ENCODE measurements at places on chromosomes 5 and 9. TPM values are rescaled to one million over a fixed set of nuclear protein-coding genes. Genes with fewer than 3 reads are reported as not detected.

NUDT2 gene
- 9.4 TPM for total RNA-seq

TMEM252 gene
- 1.5 TPM for total RNA-seq

PCDHA9 gene
- 0.02 TPM for total RNA-seq

SURF4 gene
- 232 TPM for total RNA-seq

NEUROG1 gene
- not detected for total RNA-seq

MLANA gene
- total RNA-seq, result 0.04 TPM

LURAP1L gene
- total RNA-seq, result 5.3 TPM

FAM78A gene
- total RNA-seq, result 2.4 TPM

SPATA31C1 gene
- 0.10 TPM for total RNA-seq

TAF1L gene
- not detected for total RNA-seq

TMEM171 gene
- not detected for total RNA-seq

CDH10 gene
- not detected for total RNA-seq

IL4 gene
- total RNA-seq, result not detected

ABLIM3 gene
- total RNA-seq, result 0.33 TPM

IGFBPL1 gene
- total RNA-seq, result 44.1 TPM

- DNase-seq, result no peak
Measured at GRCh38 chr5:131542723-131543122, 92.3 kb downstream of the RAPGEF6 start.

DNA sequence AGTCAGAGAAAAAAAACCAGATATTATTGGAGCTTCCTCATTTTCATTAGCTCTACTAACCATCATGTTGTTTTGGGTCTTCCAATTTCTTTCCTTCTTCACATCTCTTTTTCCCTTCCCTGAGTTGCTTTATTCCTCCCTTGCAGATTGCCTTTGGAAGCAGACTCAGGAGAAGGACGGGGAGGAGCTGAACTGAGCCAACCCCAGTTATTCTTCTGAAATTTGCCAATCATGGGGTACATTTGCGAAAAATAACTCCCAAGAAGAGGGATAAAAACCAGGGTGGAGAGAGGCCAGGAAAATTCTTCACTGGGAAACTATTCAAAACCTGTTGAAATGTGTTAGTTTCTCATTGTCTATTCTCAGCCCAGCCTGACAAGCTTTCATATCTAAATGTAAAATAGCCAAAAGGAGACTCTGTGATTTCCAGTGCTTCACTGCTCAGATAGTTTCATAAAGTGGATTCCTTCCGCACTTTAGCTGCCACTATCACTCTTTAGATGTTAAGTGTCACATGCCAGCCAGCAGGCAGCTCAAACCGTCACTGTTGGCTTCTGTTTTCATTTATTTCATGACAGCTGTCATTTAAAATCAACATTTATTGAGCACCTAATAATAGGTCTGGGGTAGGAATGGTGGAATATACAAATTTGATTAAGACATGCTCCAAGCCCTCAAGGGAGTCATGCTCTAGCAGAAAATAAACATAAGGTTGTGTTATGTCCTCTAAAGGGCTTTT lies 204.5 kb downstream of the SREK1 start:
- no peak for DNase-seq

- no peak for DNase-seq
Measured at GRCh38 chr9:38251036-38251860, 141.3 kb upstream of the ALDH1B1 start.

DNA sequence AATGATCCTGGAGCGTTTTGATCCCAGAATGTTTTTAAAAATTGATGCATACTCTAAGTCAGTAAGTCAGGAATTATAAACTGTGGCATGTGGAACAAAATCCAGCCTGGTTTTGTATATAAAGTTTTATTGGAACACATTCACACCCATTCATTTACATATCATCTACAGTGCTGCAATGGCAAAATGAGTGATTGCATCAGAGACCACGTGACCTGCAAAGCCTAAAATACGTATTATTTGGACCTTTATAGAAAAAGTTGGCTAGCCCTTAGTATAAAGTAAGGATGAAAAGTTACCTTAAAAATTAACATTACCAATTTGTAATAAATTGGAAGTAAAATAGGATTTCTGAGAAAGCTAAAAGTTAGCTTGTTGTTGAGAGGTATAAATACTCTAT lies 95.0 kb downstream of the PCSK5 start:
- no peak for DNase-seq

GRCh38 chr9:38689678-38690077 lies 30.3 kb downstream of the FAM240B start:
- DNase-seq, result peak; percentile 63

GRCh38 chr5:17355586-17356346 lies 138.3 kb downstream of the BASP1 start:
- DNase-seq, result no peak

DNA sequence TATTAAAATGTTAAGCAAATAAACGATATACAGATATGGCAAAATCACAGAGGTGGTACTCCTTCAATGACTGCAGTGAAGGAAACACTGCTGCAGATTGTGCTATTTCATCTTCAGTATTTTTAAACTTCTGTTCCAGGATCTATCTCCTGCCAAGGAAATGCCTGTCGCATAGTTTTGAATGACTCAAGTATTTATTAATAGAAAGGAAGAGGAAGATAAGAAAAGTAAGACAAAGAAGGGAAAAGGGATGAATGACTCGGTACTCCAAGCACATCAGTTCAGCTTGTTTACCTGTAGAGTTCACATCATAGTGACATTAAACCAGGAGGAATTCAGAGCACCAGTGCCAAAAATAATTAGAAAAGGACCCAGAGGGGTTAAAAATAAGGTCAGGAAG lies 5.1 kb upstream of the GPX8 start:
- no peak for DNase-seq

DNA sequence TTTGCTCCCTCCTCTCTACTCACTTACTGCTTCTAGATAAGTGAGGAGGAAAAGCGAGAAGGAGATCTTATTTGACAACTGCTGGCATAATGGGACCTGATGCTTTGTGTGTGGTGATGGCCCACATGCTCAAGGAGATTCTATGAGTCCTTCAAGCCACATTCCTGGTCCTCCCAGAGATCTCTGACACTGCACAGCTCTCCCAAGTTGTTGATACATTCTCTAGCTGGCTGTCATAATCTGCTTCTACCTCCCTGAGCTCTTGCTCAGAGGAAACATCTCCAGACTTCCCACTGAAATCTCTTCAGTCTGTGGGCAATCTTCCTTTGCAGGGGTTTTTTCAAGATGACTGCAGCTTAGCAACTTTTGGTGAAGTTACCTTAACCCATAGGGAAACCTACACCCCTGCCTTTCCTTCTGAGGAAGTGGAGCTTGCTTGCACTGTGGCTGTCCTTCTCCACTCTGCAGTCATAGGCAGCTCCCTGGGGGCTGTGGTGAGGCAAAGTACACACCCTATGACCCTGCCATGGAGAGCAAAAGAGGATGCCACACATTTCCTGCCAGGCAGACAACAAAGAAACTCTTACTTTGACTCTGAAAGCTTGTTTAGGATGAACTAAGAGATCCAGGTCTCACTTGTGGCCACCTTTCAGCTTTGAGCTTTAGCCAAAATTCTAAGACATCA lies 163.8 kb downstream of the TMEM38B start:
- no peak for DNase-seq

DNA sequence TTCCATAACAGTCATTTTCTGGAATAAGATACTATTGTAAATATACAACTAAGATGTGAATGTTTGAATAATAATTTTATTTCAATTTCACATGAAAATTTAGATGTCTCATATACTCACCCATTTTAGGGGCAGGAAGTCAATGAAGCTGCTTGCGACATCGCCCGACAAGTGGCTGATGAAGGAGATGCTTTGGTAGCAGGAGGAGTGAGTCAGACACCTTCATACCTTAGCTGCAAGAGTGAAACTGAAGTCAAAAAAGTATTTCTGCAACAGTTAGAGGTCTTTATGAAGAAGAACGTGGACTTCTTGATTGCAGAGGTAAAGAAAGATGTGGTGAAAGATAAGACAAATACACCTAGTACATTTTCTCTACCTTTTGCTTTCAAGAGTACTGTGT lies 8.6 kb downstream of the BHMT start:
- DNase-seq, result no peak

- DNase-seq, result no peak
Measured at GRCh38 chr9:105854783-105855724, 160.7 kb downstream of the TMEM38B start.

DNA sequence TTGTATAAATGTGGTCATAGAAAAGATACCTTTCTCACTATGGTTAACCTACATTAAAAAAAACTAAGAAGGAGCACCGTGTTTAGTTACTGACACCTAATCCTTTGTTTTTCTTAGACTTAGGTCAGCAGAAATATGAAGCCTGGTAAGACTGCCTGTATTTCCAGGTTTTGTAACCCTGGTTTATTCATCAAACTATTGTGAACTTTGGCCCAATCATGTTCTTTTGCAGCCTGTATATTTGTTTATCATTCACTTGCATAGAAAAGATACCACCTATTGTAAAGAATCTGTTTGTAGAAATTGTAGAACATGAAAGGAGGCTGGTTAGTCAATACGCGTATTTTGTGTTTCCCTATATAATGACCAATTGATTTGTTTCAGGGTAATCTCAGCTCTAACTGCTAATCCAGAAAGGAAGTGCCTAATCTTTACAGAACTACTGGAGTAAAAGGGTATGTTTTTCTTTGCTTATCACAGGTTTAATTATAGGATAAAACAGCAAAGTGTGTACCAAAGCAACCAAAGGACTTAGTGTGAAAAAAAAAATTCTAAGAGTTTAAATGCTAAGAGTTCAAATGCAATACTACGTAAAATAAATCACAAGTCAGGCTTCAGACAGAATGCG lies 103.6 kb downstream of the LURAP1L start:
- DNase-seq, result peak; percentile 54

GRCh38 chr5:3226196-3226920 lies 369.3 kb upstream of the IRX1 start:
- no peak for DNase-seq

DNA sequence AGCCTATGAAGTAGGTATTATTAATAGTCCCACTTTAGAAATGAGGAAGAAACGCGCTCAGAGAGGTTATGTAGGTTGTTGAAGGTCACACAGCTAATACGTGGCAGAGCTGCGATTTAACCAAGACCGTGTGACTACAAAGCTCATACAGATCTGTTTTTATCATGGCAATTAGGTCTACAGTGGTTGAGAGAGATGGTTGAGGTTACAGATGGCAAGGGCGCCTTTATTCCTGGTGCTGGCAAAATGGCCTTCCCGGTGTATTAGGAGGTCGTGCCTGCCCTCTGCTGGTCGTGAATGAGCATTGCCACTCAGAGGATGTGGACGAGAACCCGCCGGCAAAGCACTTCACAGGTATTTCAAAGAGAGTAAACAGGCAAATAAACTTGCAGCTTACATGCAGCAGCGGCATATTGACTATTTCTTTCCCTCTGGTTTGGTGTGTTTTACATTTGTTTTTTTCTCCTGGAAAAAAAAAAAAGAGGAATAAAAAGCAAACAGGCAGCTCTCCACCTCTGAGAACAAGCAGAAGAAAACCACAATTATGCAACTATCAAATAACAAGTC lies 65.3 kb upstream of the EGFLAM start:
- peak; percentile 64 for DNase-seq

DNA sequence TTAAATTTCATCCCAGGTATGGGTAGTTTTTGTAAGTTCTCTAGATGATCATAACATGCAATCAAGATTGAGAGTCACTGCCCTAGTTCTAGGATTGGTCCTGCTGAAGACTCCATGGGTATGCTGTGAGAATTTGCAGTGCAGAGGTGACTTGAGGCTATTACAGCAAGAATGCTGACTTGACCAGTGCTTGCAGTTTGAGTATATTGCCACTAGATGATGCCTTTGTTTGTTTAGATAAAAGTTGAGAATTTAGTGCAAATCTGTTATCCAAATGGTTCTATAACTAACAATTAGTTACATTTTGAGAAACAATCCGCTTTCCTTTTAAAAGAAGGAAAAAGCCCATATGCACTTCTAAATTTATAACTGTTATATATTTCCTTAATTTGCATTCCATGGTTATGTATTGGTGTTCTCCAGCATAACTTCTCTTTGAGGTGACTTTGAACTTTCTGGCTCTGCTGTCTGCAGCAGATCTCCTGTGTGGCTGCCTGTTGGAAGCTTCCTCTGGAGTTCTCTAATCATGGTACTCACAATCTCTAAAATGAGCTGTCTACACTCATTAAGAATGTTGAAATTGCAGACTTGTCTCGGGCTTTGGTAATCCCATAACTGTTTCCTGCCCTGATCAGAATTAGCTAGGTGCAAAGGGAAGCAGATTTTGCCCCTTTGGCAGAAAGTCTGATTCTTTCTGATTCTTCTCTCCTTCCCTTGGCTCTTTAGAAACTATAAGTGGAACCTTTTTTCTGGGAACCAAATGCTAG lies 24.9 kb downstream of the MELK start:
- peak; percentile 9 for DNase-seq

GRCh38 chr9:121274851-121275250 lies 6.9 kb downstream of the GSN start:
- no peak for DNase-seq

DNA sequence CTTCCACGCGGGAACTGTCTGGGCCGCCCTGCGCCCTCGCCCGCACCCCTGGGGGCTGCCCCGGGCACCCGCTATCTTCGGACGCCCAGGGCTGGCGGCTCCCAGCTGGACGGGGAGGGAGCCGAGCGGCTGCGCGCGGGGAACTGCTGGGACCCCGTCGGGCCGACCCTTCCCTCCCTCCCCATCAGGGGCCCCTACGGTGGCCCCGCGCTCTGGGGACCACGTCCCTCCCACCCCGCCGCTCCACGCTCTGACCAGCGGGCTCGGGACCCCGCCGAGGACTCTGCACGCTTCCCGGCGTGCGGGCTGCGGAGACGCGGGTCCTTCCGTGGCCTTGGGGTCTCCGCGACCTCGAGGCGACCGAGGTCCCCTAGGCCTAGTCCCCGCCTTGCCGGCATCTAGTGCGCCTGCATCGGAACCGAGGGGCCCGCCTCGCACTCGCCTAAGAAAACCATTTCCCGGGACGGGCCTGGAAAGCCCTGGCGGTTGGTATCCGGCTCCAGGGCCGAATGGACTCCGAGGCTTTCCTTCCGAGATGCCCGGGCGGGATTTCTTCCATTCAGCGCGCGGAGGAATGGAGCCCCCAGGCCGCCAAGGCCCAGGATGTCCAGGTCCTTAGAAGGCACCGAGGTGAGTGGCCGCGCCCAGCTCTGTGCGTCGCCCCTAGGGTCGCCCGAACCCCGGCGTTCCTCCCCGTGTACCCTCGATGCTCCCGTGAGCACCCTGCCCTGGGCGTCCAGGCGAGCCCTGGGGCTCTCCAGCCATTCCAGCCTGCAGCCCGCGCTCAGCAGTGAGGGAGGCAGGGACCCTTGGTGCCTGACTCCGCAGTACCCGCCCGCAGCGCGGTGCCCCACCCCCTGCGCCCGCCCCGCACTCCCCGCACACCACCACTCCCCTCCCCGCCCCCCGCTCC lies 705 bp upstream of the SLC6A3 start:
- DNase-seq, result no peak

GRCh38 chr9:132583584-132584304 lies 1.3 kb downstream of the BARHL1 start:
- DNase-seq, result no peak

GRCh38 chr9:87382900-87383299 lies 114.8 kb upstream of the DAPK1 start:
- DNase-seq, result peak; percentile 50

- DNase-seq, result no peak
Measured at GRCh38 chr9:73845539-73845938, 651.6 kb upstream of the RORB start.

Measured in SJCRH30 (cell line).